ENCODE measurements at places on chromosomes 6 and 20. TPM values are rescaled to one million over a fixed set of nuclear protein-coding genes. Genes with fewer than 3 reads are reported as not detected.

GRCh38 chr20:59042151-59042795, at the start of gene PRELID3B:
PRELID3B (minus strand) TSS chr20:59042786; CDS start chr20:59042730, 56 bp downstream.
- H3K36me3 ChIP-seq = no peaks in the 10 kb centered on the region
- DNase-seq = no peak
- H3K4me3 ChIP-seq = peak within 1 kb of the TSS; percentile 94
- no peaks in the 10 kb centered on the region for H3K27me3 ChIP-seq
- H3K4me1 ChIP-seq = peaks cover 8% of the 10 kb centered on the region

DNA sequence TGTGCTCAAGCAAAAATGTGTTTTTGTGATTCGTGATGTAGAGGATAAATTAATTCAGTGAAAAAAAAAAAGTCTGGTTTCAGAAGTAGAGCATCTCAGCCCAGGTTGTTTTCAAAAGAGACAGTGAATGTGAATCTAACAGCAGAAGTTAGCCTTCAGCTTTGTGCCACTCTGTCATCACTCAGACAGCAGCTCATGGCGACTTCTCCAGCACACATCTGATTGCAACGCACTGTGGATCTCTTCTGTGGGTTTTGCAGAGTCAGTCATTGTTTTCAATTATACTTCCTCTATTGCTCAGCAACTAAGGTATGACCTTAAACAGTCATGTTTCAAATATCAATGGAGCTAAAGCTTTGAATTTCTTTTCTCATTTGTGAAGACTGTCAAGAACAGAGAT, 335.5 kb upstream of the POU3F2 start:
- H3K27ac ChIP-seq = no peak overlapping the region
- no peak overlapping the region for H3K4me3 ChIP-seq
- no peak for DNase-seq
- no peaks in the 10 kb centered on the region for H3K4me1 ChIP-seq
- no peaks in the 10 kb centered on the region for H3K36me3 ChIP-seq
- no peaks in the 10 kb centered on the region for H3K27me3 ChIP-seq

DNA sequence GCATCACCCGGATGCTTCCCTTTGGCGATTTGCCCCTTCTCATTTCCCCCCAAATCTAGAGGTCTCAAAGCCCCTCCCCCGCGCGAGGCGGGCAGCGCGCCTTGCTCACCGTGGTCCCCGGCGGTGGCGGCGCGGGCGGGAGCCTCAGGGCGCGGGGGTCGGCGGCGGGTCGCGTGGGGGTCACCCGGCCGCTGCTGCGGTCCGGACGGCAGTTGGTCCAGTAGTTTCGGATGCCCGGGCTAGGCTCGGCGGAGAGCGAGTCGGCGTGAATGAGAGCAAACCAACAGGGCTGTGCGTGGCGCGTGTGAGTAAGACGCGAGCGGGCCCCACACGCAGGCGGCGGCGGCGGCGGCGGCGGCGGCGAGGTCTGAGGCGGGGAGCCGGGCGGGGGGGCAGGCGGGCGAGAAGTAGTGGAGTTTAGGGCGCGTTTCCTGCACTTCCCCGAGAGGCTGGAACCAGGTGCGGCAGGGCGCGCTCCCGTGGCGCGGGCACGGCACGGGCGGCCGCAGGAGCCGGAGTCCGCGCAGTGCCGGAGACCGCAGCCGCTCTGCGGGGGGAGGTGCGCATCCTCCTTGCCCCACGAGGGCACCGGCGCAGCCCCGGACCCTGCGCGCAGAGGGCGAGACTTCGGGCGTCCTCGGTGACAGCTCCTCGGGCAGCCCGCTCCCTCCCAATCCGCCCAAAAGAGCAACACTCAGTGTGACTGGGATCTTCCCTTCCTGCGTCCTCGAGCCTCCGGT, 567 bp downstream of the HS3ST5 start:
- H3K27ac ChIP-seq = no peak overlapping the region
- H3K4me3 ChIP-seq = peak overlapping the region; percentile 30
- H3K4me1 ChIP-seq = peaks cover 6% of the 10 kb centered on the region
- DNase-seq = no peak
- H3K27me3 ChIP-seq = no peaks in the 10 kb centered on the region
- no peaks in the 10 kb centered on the region for H3K36me3 ChIP-seq

Gene SLC22A2
- total RNA-seq = not detected

DNA sequence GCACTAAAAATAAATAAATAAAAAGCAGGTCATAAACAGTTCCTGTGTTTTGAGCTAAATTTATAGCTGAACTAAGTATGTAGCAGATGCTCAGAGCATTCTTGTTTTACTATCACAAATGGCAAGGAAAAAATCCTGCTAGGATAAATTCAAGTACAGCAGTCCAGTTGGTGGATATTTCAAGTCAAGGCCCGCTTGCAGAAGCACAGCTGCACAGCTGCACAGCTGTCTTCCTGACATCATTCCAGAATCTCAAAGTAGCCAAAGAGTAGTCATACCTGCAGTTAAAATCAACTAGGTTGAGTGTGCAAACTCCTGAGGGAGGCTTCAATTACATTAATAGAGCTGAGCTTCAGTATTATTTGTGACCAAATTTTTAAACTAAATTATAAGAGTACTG, 297.7 kb upstream of the MANEA start:
- no peaks in the 10 kb centered on the region for H3K36me3 ChIP-seq
- H3K4me1 ChIP-seq = no peaks in the 10 kb centered on the region
- no peak overlapping the region for H3K27ac ChIP-seq
- no peak for DNase-seq
- H3K27me3 ChIP-seq = no peaks in the 10 kb centered on the region

DNA sequence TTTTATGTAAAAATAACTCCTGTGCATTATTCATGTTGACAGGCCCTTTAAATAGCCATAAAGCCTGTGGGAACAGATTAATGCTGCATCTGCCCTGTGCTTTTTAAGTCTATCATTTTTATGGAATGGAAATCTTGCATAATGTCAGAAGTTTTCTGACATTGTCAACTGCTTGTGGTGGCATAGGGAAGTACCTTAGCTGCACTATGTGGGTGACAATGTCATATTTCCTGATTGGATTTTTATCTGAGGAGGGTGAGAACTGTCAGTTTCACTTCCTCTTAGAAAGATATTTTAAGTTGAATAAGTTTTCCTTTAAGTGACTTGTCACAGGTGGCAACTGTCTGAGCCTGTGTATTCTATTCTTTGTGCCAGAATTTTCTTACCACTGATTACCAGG, 267.9 kb downstream of the PLCB1 start:
- no peaks in the 10 kb centered on the region for H3K4me1 ChIP-seq
- H3K4me3 ChIP-seq = no peak overlapping the region
- no peaks in the 10 kb centered on the region for H3K27me3 ChIP-seq
- H3K36me3 ChIP-seq = no peaks in the 10 kb centered on the region

Data from ovary (tissue), 10 donors.